BJ (cell line): ENCODE measurements at places on chromosomes 5 and 9.

DNA sequence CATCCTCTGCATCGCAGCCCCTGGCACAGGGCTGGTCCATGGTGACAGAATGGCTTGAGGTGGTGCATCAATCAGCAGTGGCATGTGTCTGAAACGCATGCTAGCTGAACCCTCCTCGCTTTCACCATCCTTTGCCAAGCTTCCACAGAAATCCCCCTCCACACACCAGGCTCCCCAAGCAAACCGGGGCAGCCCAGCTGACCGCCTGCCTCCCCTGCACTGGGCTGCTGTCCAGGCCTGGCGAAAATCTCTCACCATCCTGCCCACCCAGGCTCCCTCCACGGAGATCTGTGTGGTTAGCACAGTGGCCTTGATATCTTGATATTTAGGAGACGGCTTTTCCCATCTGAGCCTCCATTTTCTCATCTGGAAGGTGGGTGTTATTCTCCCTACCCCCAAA is 905 bp upstream of the HRH2 start:
- DNase-seq, result no peak

DNA sequence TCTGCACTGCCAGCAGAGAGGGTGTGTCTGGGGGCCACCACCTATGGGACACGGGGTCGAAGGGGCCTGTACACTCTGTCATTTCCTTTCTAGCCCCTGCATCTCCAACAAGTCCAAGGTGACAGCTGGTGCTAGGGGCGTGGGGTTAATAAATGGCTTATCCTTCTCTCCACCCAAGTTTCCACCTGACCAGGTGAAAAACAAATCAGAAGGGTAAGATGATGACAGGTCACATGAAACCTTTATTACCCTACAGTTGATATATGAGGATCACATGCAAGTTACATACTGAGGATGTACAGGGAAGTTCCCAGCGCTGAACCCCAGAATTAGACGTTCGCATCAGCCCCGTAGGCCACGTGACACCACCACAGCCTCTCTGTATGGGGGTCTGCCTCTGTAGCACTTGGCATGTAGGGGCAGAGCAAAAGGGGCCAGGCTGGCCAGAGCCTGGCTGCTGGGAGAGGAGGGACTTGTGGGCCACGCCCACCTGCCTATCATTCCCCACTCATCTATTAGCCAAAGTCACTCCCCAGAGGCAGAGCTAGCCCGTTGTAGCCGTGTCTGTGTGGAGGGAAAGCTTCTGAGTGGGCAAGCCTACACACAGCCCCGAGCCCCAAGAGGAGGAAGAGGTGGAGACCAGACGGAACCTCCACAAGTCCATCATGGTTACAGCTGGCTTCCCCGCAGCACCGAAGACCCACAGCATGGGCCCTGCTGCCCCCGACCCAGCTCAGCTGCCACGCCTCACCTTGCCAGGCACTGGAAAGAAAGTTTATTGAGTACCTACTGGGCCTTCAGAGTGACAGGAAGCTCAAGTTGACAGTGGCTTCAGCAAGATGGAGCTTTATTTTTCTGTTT is 2.2 kb downstream of the TMEM141 start:
- no peak for DNase-seq

DNA sequence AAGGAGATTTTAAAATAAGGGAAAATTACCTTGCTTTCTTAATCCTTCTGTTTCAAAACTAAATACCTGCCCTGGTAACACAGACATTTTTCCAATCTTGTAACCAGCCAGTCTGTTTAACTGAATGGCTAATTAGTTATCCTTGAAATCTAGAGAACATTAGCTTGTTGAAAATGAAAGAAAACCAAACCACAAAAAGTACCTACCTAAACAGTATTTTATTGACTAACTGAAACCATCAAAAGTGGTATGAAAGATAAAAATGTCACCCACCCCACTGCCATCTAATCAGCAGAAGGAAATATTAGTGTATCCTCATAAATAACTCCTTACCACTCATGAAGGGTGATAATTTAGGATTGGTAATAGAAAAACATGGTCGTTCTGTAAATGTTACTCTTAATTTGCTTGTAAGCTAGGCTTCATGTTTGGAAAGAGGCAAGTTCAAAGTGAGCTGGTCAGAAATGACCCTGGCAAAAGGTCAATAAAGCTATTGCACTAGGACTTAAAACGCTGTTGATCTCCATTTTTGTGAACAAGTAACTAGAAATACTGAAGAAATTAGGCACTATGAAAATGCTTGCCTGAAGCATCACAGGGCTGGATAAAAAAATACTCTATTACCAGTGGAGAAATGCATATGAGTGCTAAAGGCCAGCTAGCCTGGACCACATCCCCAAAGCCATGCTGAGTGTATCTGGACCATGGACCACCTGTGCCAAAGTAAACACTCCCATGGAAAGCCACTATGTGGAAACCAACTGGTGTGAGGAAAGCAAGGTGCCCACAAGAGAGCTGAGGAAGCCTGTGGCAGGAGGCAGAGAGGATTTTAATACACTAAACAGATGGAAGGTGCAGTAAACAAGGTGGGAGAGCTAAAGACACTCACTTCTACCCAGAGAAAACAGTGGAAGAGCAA is 8.4 kb downstream of the SEMA5A start:
- DNase-seq, result no peak

DNA sequence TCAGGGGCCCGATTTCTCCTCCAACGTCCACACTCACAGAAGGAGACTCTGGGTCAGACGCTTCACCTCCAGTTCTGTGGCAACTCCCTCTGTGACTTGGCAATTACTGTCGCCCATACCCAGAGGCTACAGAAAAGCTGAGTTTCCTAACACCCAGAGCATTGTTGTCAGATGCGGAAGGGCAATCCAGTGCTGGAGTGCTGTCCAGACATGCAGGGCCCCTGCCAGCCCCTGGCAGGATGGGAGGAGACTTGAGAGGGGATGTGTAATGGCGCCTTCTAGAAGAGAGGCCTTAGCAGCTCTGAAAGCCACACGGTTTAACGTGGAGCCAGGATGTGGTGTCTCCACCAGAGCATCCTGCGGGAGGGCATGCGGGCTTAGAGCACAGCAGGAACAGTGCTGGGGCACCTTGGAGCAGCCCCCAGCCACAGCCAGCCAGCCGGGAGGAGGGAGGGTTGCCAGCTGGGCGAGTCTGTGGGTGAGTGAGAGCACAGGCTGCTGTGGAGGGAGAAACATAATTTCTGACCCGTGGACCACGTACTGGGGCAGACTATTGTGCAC is 139.4 kb upstream of the IRX1 start:
- no peak for DNase-seq

- no peak for DNase-seq
These were observed 354.1 kb upstream of the RFX3 start for GRCh38 chr9:3879726-3880505.

GRCh38 chr5:13477118-13477737 is 467.3 kb downstream of the DNAH5 start:
- DNase-seq, result no peak

- no peak for DNase-seq
These were observed 13.2 kb upstream of the LNPEP start for GRCh38 chr5:96922499-96923244.

- DNase-seq, result no peak
These were observed 797 bp upstream of the FBXO38 start for GRCh38 chr5:148382961-148383360.

- peak; percentile 60 for DNase-seq
These were observed 337.1 kb downstream of the GADD45G start for GRCh38 chr9:89941875-89942274.

DNA sequence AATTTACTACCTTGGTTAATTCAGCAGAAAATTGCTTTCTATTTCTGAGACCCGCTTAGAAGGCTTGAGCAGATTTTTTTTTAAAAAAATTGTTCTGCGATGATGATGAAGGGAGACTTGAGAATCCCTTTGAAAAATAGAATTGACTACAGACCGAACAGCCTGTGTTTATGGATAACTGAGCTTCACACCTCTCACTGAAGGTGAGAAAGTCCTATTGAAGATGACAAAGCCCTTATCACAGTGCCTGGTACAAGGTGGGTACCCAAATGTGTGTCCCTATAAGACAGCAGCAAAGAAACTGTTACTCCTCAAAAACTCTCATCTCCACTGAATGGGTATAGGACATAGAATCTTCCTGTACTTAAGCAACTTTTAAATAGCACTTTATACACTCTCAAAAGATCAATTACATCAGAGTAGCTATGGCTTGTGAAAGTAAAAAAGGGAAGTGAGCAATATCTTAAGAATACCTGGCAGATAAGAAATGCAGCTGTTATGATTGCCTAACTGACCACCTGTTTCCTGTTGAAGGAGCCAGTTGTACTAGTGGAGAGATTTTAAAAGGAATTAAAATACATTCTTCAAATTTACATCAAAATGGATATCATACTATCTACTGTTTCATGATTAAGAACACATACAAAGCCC is 419.7 kb downstream of the CHSY3 start:
- no peak for DNase-seq

GRCh38 chr9:95434116-95435073 is 82.4 kb downstream of the PTCH1 start:
- DNase-seq, result no peak

DNA sequence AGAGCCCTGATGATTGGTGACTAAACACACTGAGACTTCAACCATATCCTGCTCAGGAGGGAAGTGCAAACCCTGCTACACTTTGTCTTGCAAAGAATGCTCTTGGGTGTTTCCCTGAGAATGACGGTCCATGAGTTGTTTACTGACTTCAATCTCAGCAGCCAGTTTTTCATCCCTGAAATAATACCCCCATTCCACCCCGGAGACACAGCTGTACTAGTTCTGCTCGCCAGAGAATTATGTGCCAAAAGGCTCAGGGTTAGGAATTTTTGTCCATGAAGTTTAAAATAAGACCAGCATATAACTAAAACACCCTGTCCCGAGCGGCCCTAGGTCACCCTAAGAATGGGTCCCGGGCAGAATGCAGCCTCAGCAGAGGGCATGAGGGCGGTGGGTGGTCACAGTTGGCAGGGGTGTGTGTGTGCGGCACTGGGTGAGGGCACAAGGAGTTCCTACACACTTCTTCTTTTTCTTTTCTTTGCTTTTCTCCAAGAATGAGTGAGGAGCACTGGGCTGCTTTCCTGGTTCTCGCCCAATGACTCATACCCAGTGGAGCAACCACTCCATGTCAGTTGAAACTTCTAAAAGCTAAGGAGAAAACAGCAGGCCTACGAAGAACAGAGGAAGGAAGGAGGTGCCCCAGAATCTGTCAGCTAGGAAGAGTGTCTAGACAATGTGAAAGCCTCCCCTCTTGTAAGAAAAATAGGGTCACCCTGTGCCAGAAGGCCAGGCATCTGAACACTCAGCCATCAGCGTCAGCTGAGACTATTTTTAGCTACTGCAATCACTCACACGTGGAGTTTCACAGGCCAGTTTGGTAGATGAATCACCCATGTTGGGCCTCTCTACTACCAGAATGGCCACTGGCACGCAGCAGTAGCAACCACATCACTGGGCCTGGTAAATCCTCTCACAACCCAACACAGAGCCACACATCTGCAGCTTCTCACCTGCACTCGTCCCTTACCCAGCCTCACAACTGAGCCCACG is 105.9 kb downstream of the DPYSL3 start:
- peak; percentile 93 for DNase-seq

- no peak for DNase-seq
These were observed 29.0 kb downstream of the AUH start for GRCh38 chr9:91332546-91333231.
